ENCODE measurements at places on chromosomes 12 and 14.
A peak's percentile ranks its signal among the peaks of the same experiment; 100 is the strongest.

DNA sequence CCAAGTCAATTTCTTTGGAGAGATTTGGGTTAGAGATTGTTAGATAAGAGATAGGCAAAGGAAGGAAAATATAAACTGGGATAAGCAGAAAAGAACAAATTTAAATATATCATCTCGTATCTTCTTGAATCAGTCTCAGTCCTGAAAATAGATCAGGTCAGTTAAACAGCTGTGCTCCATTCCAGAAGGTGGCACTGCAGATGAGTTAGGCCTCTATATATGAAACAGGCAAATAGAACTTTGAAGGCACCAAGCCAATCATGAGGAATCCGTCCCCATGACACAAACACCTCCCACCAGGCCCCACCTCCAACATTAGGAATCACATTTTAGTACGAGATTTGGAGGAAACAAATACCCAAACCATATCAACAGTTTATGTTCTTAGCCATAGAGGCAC, 605.5 kb upstream of the USP15 start:
- peak; percentile 13 for DNase-seq

GRCh38 chr14:77544571-77544970, 46.0 kb upstream of the ISM2 start:
- DNase-seq = no peak

- no peak for DNase-seq
Observed at GRCh38 chr14:61526405-61527312, 168.7 kb upstream of the HIF1A start.

DNA sequence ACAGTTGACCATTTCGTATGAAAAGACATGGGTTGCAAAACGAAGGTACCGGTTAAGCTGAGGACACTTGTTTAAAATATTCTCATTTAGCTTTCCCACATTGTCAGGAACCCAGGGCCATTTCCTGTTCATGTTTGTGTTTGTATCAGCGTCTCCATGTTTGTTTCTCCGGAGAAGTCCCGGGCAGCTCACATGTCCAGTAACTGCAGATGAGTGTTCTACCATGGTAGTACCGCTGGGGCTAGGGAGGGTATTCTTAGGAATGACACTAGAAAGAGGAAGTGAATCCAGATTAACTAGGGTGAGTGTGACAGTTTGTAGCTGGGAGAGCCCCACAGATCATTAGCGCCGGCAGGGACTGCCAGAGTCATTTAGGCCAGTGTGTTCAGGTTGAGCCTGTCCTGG, 50.0 kb upstream of the EVL start:
- DNase-seq = no peak

DNA sequence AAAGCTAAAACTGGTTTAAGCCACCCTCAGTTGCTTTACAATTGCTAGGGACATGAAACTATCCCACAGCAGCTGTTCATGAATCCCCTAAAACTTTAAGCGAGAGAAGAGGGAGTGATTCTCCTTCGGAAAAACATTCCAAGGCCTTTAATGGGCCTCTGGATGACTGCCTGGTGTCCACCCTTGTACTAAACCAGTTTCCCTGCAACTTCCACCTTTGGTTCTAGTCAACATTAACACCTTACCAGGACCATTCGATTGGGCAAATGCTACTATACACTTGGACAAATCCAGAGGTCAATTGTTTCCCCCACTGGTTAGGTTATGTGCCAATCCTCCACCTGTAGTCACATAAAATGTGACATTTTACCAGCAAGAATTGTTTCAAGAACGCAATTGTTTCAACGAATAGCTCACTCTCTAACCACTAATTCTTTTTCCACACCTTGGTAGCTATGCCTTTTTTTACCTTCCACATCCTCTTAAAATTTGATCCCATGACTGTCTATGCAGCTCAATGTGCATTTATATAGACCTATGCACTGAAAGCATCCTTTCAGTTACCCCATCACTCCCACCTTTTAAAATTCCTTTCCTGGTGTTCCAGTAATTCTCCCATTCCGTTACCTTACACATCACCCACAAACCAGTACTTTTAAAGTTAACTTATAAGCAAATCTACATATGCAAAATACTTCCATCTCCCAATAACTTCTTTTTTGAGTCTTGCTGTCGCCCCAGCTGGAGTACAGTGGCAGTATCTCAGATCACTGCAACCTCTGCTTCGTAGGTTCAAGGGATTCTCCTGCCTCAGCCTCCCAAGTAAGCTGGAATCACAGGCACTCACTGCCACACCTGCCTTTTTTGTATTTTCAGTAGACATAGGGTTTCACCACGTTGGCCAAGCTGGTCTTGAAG, 3.6 kb downstream of the UBC start:
- no peak for DNase-seq

GRCh38 chr12:118429688-118430383, 53.5 kb downstream of the SUDS3 start:
- DNase-seq = no peak

DNA sequence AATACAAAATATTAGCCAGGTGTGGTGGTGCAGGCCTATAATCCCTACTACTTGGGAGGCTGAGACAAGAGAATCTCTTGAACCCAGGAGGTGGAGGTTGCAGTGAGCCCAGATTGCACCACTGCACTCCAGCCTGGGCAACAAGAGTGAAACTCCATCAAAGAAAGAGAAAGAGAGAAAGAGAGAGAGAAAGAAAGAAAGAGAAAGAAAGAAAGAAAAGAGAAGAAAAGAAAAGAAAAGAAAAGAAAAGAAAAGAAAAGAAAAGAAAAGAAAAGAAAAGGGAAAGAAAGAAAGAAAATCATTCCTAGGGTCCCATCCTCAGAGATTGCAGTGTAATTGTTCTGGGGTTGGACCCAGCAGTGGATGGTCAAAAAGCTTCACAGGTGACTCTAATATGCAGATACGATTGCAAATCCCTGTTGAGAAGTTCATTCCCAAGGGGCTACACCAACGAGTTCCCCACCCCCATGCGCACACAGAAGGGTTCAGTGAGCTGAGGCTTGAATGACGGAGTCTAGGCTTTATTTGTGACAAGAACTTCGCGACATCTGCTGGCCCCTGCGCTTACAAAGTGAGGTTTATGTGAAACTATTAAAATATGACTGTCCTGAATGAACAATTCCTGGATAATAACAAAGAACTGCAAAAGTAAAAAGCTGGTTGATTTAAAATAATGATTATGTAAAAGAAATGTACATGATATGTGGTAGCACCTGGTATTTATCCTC, 17.4 kb upstream of the RNASE12 start:
- DNase-seq = no peak

- no peak for DNase-seq
Observed at GRCh38 chr14:31106768-31107167, 80.6 kb upstream of the STRN3 start.
